ENCODE measurements at places on chromosomes 16 and 17.

DNA sequence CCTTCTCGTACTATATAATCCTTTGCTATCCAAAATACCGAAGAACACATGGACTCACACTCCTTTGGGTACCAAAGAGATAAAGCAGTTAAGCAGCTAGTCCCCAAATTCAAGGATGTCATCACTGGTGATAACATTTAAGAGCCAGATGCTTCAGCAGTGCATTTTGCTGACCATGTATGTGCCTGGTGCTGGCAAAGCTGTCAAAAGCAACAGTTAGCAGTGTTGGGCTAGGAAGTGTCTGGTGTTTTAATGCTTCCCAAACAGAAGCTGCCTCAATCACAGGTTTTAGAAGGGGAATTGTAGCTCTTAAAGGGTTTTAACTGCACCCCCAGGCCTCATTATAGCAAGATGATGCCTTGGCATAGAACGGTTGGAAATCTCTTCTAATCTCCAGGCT is 4.7 kb downstream of the FAM117A start:
- no peak for DNase-seq

- no peak for DNase-seq
These were observed 18.6 kb upstream of the ACSF3 start for GRCh38 chr16:89074803-89075688.

DNA sequence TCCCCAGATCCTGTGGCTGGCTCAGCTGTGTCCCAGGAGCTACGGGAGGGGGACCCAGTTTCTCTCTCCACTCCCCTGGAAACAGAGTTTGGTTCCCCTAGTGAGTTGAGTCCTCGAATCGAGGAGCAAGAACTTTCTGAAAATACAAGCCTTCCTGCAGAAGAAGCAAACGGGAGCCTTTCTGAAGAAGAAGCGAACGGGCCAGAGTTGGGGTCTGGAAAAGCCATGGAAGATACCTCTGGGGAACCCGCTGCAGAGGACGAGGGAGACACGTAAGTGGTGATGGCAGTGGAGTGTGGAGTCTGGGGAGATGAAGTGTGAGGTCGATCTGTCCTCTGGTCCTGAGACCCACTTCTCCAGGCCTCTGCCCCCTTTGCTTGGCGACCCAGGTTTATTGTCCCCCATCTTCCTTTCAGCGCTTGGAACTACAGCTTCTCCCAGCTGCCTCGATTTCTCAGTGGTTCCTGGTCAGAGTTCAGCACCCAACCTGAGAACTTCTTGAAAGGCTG is 585 bp downstream of the WRAP53 start:
- DNase-seq: no peak

- DNase-seq: peak; percentile 48
These were observed 3.0 kb upstream of the KRT15 start for GRCh38 chr17:41521574-41522261.

GRCh38 chr17:44115585-44116415 is 7.6 kb downstream of the HDAC5 start:
- DNase-seq: peak; percentile 48
